NCI-H69 (cell line): ENCODE measurements at places on chromosomes 11 and 22.

DNA sequence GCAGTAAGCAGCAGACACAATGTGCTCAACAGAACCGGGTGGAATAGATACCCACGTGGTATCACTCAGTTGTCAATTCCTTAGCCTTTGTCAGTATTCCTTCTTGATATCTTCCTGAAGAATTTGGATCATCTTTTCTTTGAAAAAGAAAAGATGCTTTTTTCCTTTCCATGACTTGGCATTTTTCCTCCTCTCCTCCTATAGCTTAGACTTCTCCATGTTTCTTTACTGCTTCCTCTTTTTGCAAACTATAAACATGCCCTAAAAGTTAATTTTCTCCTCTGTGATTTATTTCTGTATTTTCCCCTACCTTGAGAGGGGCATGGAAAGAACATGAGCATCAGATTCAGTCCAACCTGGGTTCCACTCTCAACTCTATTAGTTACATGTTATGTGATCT, 11.7 kb downstream of the CBLIF start:
- no peak for DNase-seq

GRCh38 chr11:98835335-98835734, 185.4 kb upstream of the CNTN5 start:
- DNase-seq = no peak

GRCh38 chr11:77747381-77747969, 73.0 kb downstream of the RSF1 start:
- no peak for DNase-seq

DNA sequence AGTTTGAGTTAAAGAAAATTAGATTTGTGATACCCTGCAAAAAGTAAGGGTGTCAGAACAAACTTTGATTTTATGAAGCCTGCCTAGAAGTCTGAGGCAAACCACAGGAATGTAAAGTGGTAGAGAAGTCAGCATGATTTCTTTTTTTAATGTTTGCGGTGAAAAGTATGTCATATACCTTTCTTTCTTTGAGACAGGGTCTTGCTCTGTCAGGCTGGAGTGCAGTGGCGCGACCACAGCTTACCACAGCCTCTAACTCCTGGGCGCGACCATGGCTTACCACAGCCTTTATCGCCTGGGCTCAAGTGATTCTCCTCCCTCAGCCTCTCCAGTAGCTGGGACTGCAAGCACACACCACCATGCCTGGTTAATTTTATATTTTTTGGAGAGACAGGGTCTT, 4.7 kb downstream of the API5 start:
- DNase-seq = no peak

GRCh38 chr11:15091625-15092024, 18.2 kb downstream of the CALCB start:
- no peak for DNase-seq

- DNase-seq = no peak
These were observed 209.5 kb downstream of the NAV2 start for GRCh38 chr11:19921976-19922688.

DNA sequence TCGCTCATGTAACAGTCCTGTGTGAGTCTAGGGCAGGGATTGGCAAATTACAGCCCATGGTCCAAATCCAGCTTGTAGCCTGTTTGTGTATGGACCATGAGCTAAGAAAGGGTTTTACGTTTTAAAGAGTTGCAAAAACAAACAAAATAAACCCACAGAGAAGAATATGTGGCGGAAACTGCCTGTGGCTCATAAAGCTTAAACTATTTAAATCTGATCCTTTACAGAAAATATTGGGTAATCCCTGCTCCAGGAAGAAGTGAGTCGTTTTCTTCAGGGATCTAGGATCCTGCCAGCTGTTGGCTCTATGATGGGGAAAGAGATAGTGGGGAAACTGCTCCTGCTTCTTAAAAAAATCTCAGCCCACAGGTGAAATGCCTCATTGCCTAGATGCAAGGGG, 3.4 kb upstream of the OR6Q1 start:
- DNase-seq = no peak

- no peak for DNase-seq
These were observed 13.1 kb upstream of the E2F8 start for GRCh38 chr11:19253817-19254216.

GRCh38 chr11:46144741-46145140, 23.5 kb upstream of the PHF21A start:
- no peak for DNase-seq

DNA sequence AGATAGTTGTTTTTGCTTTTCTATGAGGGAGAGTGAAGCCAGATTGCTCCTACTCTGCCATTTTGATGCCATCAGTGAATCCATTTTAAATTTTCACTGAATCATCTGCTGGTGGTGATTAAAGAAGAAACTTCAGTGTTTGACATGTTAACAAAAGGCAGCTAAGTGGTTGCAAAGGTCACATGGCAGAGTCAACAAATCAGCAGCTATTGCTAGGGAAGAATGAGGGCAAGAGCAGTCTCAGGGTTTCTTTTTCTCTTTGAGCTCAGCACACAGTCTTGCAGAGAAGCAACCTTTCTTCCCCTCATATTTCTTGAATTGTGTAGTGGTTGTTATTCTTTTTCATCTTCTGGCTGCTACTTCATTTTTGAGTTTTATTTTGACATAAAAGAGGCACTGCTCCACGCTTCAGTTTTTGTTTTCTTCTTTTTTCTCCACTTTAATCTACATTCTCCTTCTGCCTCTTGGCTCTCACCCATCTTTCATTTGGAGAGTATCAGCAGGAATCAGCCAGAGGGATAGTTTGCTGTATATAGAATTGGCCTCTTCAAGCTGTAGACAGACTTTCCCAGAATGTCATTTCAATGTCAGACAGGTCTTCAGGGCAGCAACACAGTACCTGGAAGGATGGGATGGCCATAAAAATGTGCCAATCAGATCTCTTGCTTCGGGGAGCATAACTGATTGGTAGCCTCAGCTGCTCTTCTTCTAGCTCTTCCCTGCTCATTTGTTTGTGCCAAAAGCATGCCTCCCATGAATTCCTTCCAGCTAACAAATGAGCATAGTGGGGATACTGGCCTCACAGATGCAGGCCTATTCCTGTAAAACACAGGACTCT, 153.9 kb downstream of the TRPC6 start:
- DNase-seq = no peak
